Adipocyte (in vitro differentiated cells): ENCODE measurements at places on chromosomes 1 and 21.

DNA sequence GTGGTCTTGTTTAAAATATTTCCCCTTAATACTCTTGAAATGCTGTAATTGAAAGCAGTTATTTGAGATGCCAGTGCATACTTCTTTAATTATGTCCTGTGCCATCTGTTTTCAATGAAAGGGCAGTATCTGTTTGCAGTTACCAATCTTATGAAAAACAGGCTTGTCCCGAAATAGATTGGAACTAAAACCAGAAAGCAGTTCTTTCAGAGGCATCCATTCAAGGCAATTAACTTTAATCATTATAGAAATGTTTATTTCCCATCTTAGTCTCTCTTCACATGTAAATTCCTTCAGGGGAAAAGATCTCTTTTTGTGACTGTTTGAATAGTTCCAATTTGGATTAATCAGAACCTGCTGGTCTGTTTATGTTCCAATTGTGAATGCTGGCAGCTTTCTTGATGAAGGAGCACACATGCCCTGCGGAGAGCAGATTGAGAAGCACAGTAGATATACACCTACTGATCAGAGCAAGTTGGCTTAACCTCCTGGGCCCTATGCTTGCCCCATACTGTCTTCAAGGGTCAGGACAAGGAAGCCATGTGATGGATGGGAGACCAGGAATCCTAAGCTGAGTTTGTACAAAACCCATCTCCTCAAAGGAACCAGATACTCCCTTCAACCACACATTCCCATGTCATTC lies 41.6 kb upstream of the MROH9 start:
- DNase-seq = peak; percentile 94

- no peak for DNase-seq
Measured at GRCh38 chr1:242083742-242084141, 84.8 kb upstream of the MAP1LC3C start.

DNA sequence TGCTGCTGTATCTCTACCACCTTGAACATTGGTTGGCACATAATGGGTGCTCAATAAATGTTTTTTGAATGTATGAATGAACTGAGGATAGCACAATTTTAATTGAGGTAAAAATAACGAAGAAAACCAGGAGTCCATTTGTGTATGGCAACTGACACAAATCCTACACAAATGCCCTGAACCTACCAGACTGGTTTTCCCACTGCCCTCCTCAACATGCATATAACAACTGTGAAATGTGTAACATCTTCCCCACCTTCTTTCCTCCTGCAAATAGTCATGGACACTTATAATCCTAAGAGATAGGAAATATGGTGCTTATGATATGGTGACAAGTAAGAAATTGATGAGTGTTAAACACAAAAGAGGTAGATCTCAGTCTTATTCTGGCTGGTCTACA lies 9.9 kb upstream of the LMO4 start:
- DNase-seq = no peak

DNA sequence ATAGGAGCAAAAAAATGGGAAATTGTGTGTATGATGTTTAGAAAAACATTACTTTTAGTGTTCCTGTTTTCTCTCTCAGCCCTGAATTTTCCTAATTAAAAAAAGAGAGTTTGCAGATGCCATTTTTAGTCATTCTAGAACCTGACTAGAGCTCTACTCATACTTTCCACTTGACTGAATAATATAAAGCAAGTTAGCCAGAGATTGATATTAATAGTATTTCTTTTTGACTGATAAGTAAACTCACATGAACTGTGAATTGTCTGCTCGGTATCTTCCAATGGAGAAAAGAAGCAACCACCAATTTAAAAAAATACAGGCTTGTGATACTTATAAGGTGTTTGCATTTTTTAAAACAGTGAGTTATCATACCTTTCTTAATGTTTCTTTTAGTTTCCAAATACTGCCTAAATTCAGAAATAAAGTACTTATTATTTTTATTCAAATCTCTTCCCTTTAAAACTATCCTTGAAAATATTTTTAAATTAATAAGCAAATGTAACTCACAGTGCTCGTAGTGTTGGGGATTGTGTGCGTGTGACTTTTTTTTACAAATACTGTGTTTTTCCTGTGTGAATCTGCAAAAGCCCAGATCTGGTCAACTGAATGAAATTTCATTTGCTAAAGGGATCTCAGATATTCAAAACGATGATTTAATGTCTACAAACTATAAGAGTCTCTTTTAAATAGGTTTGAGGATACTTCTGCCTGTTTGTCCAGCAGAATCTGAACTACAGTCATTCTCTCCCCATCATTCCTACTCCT lies 9.8 kb downstream of the RAP1A start:
- DNase-seq = no peak

DNA sequence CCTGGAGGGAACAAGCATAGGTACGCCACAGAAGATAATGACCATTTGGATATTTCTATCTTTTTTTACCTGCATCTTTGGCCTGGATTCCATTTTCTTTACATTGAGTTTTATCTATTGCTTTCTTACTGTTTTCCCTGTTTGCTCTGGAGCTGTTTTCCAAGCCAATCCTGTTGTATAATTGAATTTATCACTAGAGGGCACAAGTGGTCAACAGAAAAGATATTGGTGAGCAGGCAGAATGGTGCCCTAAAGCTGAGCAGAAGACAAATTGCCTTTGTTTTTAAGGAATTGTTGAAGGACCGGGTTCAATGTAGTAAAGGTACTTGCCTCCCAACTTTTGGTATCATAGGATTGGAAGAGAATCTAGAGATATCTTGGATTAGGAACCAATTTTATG lies 152.8 kb downstream of the PPP1R12B start:
- DNase-seq = peak; percentile 63

GRCh38 chr1:38814444-38814983 lies 45.1 kb downstream of the RRAGC start:
- DNase-seq = no peak

DNA sequence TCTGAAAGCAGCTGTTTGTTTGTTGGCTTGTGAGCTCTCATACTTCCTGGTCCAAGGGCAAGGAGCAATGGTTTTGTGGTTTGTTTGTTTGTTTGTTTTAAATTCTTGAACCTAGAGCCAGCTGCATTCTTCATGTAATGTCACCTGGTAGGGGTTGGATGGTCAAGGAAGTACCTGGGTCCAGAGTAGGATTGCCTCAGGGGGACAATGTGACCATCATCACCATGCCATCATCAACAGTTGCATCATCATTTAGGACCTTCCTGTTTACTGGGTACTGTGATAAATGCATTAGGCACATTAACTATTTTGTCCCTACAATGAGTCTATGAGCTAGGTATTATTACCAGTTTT lies 14.7 kb upstream of the MYOG start:
- DNase-seq = no peak

- peak; percentile 59 for DNase-seq
Measured at GRCh38 chr1:156705321-156705917, at the start of gene CRABP2. Gene CRABP2 (minus strand): TSS chr1:156705583. CDS start chr1:156705446, 137 bp downstream.

GRCh38 chr1:226461087-226461486 lies 53.2 kb upstream of the PARP1 start:
- no peak for DNase-seq

DNA sequence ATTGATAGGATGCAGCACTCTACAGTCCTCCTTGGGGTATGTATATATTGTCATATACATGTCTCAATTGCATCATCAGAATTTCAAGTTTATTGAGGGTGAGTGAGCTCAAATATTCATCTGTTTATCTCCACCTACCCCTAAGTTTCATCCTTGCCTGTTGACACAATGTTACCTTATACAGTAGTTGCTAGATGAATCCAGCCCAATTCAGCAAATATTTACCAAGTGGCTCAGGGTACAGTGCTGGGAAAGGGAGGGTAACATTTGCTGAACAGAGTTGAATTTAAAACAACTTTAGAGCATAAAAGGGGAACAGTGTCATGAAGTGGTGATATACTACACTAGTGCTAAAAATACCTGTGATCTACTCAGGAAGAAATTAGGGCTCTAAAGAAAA lies 14.4 kb downstream of the ELAVL4 start:
- DNase-seq = no peak

GRCh38 chr1:243621973-243622372 lies 228.1 kb downstream of the AKT3 start:
- peak; percentile 38 for DNase-seq

DNA sequence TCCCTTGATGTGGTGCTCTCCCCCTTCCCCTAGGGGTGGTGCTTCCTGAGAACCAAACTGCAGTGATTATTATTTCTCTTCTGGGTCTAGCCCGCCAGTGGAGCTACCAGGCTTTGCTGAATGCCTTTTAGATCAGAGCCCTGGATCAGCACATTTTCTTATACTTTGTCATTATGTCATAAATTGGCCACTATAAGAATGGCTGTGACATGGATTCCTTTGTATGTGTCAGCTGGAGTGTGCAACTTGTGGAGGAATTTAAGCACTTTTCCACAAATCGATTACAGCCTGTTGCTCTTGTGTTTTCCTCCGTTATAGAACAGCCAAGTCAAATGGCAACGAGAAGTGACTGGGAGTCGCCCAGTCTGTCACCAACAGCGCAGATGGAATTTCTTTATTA lies 273.3 kb downstream of the DUSP10 start:
- no peak for DNase-seq

- DNase-seq = no peak
Measured at GRCh38 chr1:197919346-197920066, 2.3 kb downstream of the LHX9 start.

GRCh38 chr1:194227161-194227560 lies 1040.7 kb upstream of the B3GALT2 start:
- DNase-seq = no peak

DNA sequence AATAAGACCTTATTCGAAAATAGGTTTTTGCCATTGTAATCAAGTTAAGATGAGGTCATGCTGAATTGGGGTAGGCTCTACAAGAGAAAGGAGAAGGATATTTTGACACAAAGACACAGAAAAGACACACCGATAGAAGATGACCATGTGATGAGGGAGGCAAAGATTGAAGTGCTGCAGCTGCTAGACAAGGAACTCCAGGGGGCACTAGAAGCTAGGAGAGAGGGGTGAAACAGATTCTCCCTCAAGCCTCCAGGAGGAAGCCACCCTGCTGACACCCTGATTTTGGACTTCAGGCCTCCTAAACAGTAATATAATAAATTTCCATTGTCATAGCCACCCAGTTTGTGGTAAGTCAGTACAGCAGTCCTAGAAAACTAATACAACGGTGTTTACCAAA lies 506.8 kb upstream of the CAMK1G start:
- no peak for DNase-seq

GRCh38 chr1:5974631-5975030 lies 17.6 kb downstream of the NPHP4 start:
- no peak for DNase-seq

GRCh38 chr1:168360151-168361021 lies 79.7 kb downstream of the TBX19 start:
- peak; percentile 38 for DNase-seq

- DNase-seq = no peak
Measured at GRCh38 chr21:36926989-36927718, 39.3 kb downstream of the HLCS start.

DNA sequence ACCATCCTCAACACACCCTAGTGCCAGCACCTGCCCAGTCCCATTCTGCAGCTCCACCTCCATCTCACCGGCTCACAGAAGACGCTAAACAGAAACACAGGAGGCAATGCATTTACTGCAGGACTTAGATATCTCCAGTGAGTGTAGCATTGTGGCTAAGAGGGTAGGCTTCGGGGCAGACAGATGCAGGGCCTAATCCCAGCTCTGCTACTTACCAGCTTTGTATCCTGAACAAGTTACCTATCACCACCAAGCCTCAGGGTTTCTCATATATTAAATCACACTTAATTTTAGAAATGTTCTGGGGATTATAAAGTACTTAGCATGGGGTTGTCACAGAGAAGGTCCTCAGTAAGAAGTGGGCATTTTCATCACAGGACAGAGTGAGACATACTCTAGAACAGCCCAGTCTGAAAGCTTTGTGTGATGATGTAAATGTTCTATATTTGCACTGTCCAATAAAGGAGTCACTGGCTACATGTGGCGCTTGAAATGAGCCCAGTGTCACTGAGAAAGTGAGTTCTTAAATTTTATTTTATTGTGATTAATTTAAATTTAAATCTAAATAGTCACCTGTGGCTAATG lies 149.3 kb upstream of the C8B start:
- no peak for DNase-seq

DNA sequence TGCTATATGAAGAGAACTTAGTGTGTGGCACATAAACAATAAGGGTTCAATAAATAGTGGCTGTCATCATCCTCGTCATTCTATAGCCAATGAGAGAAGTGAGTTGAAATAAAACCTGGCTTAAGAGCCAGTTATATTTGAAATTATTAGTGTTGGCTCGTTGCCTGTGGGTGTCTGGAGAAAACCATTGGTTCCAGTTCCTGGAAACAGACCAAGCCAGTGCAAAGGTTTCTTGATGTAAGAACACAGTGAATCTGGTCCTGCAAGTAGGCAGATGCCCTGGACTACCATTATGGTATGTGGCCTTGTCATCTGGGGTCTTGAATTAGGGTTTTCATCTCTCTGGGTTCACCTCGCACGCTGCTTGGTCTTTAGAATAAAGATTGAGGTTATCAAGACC lies 43.3 kb downstream of the URB2 start:
- no peak for DNase-seq

DNA sequence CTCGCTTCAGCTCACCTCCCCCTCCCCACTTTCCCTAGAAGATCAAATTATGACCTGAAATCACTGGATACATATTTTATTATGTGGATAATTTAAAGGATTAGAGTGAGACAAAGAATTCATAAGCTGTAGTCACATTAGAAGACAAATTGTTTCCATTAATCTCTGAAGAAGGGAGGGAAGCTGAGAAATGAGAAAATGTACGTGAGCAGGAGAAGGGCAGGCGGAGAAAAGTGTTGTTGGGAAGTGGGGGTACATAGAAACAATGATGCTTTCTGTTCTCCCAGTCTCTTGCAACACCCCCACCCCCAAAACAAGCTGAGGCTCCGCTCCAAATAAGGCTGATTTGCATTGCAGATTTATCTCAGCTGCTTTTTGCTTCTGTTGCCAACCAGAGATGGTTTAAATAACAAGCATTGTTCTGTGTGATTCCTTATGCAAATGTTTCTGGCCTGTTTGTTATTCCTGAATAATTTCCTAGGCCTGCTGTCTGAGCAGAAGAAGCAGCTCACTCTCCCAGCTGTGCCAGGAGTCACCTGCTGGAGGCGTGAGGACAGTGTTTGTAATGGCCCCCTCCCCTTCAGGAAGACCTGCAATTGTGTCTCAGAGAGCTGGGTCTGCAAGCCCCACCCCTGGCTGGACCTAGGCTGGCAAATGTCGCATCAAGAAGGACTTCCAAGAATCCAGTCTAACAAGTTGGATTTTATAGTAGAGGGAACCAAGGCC lies 121.8 kb upstream of the TNR start:
- DNase-seq = peak; percentile 3

DNA sequence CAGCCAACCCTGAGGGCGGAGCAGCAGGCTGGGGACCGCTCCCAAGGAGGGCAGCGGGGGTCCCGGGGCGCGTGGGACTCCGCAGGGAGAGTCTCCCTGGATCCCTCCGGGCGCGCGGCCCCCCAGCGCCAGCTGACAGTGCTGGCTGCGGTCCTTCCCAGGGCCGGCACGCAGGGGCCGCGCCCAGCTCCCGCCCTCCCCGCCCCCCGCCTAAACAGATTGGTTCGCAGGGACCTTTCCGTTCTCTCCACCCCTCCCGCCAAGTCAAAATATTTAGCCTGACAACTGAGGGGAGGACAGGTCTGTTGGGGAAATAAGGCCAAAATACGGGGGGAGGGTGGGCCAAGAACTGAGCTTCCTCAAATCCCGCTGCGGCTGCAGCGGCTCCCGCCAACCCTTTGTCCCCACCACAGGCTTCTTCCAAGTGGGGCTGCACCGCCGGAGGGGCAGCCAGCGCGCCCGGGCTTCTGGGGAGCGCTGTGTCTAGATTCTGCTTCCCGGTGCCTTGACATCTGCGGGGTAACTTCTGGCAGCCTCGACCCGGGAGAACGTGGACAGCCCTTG lies at the start of gene INSRR:
INSRR (minus strand) TSS at position 159 of the 564 bp plus-strand sequence. CDS start 496 bp downstream, outside the sequence.
- peak; percentile 26 for DNase-seq
